Stimulated activated CD4-positive, alpha-beta T cell treated with anti-CD3 and anti-CD28 coated beads, Interleukin-15, amount 100 ng/mL, for 48 hours (primary cell): ENCODE measurements at places on chromosomes 3 and 15.

DNA sequence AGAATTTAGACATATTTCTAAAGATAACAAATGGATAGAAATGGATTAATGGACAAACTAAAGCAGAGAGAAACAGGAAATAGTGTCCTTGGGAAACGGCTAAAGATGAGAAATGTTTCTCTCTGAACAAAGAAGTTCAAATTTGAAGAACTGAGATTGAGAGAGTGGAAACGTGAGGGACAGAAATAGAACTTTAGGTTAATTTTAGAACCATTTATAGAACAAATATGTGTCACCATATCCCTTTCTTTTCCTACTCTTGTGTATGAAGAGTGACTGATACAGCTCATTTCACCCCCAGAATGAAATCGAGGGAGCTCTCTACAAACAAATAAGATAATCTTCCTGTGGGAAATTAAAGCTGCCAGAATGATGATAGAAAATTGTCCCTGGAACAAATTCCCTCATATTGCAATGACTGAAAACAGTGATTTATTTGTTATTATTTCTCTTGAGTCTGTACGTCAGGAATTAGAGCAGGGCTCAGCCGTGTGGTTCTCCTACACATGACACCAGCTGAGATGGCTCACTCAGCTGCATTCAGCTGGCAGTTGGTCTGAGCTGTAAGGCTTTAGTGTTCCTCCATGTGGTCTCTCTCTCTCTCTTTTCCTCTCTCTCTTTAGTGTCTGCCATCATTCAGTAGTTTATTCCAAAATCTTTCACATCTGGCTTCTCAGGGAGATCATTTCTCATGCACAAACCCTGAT is 46.6 kb upstream of the ARPP21 start:
- DNase-seq = no peak

- no peak for DNase-seq
Measured at GRCh38 chr15:89364341-89364740, 29.7 kb upstream of the POLG start.

DNA sequence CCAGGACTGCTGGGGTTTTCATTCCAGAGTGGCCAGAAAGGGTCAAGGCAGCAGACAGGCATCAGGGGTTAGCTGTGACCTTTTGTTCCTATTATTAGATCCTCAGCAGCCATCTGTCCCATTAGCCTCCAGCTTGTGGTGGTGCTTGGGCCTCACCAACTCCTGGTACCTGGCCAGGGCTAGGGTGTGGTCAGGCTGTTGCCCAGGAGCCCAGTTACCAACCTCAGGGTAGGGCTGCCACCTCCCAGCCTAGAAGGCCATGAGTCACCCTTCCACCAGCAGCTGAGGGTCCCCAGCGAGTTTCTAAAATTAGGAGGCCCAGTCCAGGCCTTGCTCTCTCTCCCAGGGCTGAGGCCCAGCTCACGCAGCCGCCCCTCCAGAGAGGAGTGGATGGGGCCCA is 12.2 kb downstream of the TMEM43 start:
- DNase-seq = no peak

DNA sequence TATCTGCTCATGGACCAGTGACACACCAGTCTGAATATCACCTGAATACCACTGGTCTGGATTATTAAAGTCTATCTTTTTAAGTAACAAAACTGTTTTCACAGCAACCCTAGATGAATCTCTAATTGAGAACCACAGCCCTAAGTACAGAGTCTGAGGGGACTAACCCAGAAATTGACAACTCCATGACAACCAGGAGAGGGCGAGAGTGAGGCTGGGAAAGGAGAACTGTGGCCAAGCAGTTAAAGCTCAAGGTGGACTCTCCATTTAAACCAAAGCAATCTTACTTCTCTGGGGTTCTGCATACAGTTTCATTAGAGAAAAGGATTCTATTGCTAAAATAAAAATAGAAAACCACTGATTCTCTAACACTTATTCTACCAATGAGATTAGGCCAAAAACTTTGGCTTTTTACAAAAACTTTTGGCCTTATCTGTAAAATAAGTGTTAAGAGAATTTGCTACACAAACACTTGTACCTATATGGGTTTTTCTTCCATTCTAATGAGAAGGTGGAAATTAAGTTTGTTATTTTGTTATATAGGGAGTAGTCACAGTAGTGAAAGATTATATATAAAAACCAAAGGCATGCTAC is 11.4 kb downstream of the NEK10 start:
- peak; percentile 49 for DNase-seq

DNA sequence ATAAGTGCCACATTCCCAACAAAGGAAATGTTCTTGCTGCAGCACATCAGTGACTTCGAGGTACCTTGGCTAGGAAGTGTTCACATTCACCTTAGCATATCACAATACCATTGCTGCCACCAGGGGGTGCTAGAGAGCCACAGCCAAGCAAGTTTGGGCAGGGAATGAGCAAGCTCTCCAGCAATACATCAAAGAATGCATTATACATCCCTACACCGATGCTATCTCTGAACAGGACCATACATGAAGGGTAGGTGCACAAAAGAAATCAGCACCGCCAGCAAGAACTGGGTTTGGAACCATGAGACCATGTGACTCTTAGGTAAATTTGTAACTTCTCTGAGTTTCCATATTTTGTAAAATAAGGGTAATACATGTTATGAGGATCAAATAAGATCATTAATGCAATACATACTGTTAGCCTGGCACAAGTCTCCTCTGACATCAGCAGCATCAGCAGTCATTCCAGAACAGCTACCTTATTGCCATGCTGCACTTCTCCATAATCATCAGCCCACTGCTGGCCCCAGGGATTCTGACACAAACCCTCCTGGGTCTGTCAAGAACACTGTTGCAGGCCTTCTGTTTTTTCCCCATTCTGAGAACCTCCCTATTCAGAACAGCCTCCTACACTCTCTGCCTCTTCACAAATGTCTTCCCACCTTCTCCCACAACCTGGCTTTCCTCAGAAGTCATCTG is 37.5 kb downstream of the RYK start:
- DNase-seq = peak; percentile 72

DNA sequence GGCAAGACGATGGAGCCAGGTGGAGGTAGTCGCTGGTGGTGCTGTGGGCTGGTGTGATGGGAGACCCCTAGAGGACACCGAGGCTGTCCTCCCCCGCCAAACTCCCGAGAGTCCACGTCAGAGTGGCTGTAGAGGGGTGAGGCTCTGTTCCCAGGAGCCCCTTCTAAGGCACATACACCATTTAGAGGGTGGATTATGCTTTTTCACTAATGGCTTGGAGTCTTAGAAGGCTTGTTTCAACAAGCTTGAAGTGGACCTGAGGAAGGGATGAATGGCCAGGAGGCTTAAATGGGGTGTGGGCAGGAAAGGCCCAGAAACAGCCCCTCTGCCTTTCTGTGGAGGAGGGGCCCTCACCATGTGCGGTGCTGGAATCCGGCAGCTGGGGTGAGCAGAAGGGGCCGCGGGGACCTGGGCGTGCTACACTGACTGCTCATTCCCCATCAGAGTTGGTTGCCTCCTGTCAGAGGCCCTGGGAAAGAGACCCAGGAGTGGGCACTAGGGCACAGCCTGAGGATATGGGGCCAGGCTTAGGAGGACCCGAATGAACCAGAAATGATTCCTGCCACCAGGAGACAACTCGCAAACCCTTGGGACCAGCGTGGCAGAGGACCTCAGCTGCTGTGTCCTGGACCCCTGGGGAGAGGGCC is 66.2 kb downstream of the FEM1B start:
- DNase-seq = no peak
